ENCODE measurements at places on chromosomes 4 and X.

DNA sequence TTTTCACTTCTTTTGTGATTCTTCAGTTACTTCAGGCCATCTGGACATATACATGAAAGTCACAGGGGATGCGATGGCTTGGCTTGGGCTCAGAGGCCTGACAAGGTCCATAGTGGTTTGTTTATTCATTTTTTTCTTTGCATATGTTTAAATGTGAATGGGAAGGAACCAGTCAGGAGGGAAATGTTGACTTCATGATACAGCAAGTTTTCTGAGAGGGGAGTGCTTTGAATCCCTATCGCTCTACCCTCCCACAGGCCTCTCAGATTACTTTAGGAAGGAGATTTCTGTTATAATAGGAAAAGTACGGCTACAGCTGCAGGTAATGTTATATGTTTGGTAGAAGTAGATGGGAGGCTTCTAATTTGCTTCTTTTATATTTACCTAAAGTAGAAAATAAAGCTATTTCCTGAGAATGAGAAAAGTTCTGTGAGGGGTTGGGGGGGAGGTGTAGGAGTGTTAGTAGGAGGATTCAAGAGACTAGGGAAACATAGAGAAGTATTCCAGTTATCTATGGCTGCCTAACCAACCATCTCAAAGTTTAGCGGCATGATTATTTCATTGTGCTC is 322.9 kb downstream of the RAPGEF2 start:
- DNase-seq, result no peak

GRCh38 chr4:112128452-112128851 is 16.8 kb upstream of the FAM241A start:
- no peak for DNase-seq

- DNase-seq, result no peak
Observed at GRCh38 chr4:8362483-8362882, 78.0 kb downstream of the ACOX3 start.

- DNase-seq, result no peak
Observed at GRCh38 chr4:154593868-154594267, 3.3 kb upstream of the FGA start.

GRCh38 chr4:90798948-90799347 is 671.8 kb downstream of the CCSER1 start:
- no peak for DNase-seq

GRCh38 chrX:73127700-73128241 is 48.5 kb upstream of the PABPC1L2A start:
- no peak for DNase-seq

GRCh38 chr4:78311306-78311705 is 240.3 kb upstream of the ANXA3 start:
- DNase-seq, result no peak

DNA sequence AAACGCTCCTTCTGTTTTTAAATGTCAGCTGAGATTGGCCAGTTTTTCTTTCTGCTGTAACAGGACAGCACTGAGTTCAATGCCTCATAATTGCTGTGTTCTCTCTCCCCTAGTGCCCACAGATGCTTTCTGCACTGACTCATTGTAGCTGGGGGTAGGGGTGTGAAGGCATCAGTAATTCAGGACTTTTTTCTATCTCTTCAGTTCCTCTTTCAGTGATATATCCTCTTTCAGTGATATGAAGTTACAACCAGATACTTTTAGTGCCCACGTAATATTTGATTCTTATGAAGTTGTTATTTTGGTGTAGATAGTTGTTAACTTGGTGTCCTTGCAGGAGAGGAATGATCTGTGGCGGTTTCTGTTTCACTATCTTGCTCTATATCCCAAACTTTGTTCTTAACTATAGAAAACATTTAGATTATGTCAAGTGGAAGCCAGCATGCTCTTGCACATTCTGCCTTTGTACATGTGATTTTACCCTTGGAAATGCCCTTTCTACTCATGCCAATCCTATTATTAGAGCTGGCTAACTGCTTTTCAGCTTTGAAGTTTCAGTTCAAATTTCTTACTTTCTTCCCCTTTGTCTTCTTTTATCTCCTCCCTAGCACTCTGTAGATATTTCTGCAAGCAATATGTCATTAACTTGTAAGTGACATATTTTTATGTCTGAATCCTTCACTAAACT is 1258.4 kb downstream of the FAM133A start:
- DNase-seq, result no peak

DNA sequence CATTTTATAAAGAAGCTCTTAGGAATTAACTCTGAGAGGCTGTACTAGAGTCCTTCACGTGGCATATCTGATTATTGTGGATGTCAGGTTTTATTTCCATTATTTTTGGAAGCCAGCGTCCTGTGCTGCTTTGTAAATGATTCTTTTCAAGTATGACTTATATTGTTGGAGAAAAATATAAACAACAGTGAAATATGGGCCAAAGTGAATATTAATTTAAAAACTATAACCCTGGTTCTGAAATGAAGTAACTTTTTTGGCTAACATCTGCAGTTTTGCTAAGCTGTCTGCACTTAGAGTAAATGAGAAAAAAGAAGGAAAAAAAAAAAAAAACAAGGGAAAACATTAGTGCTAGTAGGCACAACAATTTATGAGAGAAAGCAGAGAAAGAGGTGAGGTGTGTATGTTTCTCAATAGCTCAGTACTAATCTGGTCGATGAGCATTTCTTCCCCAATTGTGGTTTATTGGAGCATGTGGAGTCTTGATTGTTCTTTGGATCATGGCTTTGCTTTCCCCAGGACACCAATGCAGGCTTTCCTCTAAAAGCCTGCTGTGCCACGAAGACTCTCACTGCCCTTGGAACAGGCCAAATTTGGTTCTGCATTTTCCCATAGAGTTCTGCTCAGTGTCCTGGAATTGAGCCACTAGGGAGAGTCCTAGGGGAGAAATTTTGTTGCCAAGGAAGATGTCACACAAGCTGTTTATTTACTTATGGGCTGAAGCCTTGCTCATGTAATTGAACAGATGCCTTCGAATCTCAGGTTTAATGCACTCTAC is 273.3 kb downstream of the DKK2 start:
- DNase-seq, result no peak

- no peak for DNase-seq
Observed at GRCh38 chr4:42906891-42907759, 14.6 kb downstream of the GRXCR1 start.

- no peak for DNase-seq
Observed at GRCh38 chr4:8364141-8364540, 76.4 kb downstream of the ACOX3 start.

- no peak for DNase-seq
Observed at GRCh38 chr4:121156822-121157769, 7.0 kb downstream of the TNIP3 start.

- no peak for DNase-seq
Observed at GRCh38 chr4:123598331-123598730, 201.7 kb downstream of the SPRY1 start.

DNA sequence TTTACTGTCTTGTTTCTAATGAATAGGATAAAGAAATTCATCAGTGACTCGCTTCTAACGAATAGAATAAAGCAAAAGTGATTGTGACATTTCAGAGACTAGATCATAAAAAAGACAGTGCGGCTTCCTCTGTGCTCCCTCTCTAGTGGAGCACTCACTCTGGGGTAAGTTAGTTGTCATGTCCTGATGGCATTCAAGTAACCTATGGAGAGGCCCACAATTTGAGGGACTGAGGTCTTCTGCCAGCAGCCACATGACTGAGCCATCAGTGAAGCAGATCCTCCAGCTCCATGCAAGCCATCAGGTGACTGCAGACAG is 72.4 kb downstream of the YIPF6 start:
- no peak for DNase-seq

- no peak for DNase-seq
Observed at GRCh38 chr4:99436976-99437722, 2.0 kb upstream of the ADH7 start.
